ENCODE measurements at places on chromosomes 4 and X. TPM values are rescaled to one million over a fixed set of nuclear protein-coding genes. Genes with fewer than 3 reads are reported as not detected.

DNA sequence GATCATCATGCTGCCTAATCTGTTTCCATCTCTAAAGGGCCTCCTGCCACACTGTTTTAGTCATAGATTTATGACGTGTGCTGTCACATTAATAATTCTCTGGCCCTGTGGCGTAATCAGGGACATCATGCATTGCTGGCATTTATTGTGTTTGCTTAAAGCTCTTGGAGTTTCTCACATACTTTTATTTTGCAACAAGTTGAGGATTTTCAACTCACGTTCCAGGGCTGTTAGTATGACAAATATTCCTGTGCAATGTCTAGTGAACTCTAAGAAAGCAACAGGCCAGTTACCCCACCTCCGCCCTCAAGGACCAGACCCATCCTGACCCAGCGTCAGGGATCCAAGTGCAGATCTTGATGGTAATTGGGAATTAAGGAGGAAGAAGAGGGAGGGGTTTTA, 7.8 kb upstream of the PIGA start:
- DNase-seq, result no peak

DNA sequence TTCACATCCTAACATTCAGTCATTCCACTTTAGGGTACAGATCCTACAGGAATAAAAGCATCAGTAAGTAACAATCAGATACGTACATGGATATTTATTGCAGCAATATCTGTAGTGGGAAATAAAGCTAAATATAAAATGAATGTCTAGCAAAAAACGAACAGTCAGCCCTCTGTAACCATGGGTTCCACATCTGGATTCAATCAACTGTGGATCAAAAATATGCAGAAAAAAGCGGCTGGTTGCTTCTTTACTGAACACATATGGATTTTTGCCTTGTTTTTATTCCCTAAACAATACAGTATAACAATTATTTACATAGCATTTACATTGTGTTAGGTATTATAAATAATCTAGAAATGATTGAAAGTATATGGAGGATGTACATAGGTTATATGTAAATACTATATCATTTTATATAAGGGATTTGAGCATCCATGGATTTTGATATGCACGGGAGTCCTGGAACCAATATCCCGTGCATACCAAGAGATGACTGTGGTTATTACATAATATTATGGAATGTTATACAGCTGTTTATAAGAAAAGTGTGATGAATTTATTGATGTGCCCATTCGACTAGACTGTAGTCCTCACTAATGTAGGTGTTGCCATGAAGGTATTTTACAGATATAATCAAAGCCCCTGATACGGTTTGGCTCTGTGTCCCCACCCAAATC, 132.8 kb downstream of the ARHGEF9 start:
- no peak for DNase-seq

GRCh38 chrX:69100478-69100877, 64.8 kb downstream of the PJA1 start:
- DNase-seq, result no peak

DNA sequence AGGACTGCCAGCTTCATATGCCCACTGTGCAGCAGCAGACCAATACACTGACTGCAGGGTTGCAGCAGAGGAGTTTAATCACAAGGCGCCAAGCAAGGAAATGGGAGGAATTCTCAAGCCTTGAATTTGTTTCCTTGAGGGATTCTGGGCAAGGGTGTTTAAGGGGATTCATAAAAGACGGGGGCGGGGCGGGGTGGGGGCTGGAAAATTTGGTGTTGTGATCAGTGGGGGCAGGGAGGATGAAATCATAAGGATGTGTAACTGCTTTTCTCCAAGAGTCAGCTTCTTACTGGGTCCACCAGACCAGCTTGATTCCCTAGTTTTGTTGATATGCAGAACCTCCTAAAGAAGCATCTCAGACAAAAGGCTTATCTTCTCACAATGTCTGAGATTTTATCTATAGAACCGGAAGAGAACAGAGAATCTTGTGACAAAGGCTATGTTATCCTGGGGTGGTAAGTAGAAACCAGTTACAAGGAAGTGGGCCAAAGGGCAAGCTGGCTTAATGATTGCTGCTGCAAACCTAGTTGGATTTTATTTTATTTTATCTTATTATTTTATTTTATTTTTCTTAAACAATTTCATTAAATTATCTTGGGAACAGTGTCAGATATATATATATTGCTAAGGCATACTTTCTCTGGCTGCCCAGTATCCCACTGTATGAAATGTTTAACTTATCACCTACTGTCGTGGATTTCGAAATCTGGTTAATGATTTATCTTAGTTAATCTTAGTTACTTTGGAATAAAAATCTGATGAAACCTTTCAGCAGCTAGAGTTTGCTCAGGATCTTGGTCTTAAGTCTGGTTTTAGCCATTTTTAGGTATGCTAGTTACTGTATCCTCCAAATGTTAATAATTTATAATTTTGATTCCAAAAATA, 276.4 kb downstream of the RPA4 start:
- no peak for DNase-seq

- DNase-seq, result no peak
Measured at GRCh38 chrX:154411981-154412340, 622 bp downstream of the TAFAZZIN start.

- DNase-seq, result no peak
Measured at GRCh38 chrX:40201329-40201885, 103.6 kb upstream of the BCOR start.

GRCh38 chr4:83139514-83140156, 25.1 kb upstream of the PLAC8 start:
- DNase-seq, result no peak

GRCh38 chrX:78326401-78326800, 1.0 kb downstream of the CYSLTR1 start:
- no peak for DNase-seq

- no peak for DNase-seq
Measured at GRCh38 chr4:47974566-47974965, 41.9 kb downstream of the CNGA1 start.

DNA sequence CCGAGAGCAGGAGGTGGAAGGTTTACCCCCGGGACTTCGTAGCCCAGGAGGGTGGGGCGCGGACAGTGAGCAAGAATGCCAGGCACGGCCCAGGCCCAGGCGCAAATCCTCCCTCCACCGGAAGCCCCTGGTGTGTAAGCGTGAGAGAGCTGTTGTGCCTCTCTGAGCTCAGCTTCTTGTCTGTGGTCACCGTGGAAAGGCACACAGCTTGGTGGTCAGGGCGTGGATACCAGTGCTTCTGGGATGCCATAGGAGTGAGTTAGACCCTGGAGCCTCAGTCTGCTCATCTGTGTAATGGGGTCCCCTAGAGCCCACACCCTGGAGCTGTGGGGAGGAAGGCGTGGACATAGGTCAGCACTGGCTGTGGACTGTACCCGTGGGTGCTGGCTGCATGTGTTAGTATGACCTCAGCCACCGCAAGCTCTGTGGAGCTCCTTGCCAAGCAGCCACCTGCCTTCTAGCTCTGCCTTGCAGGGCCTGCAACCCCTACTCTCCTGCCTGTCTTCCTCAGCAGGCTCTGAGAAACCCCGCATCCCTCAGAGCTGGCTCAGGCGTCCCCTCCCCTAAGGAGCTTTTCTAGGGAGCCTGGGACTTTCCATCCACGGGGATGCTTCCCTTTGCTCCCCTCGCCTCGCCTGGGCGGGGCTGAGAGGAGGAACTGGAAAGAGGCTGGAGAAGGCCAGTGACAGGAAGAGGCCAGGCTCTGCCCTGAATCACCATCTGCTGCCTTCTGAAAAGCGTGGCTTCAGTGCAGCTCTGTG, 28.0 kb upstream of the AFAP1 start:
- no peak for DNase-seq

DNA sequence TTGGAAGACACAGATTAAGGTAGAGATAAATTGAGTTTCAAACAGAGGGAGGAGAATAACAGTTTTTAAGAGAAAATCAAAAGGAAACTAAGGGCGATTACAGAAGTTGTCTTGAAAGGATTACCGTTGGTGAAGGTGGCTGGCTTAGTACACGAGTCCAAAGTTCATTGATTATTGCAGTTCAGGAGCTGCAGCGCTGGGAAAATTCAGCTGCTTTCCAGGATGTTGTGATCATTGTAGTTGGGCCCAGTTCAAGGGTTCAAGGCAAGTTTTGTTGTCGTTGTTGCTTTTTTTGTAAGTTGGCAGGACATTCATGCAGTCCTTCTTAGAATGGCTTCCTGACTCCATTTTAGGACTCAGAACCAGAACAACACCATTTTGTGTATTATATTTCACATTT, 461.7 kb downstream of the RAPGEF2 start:
- no peak for DNase-seq

DNA sequence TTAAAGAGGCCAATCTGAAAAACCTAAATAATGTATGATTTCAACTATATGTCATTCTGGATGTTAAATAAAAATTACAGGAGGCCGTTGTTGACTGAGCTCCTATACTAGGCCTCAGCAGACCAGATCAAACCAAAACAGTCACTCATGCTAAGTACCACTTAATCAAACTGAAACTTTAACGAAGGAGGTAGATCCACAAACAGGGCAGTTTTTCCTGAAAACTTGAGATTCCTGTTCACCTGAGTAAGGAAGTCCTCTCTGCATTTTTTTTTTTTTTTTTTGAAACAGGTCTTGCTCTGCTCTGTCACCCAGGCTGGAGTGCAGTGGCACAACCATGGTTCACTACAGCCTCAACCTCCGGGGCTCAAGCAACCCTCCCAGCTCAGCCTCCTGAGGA, 27.7 kb downstream of the MANBA start:
- no peak for DNase-seq

GRCh38 chrX:46330981-46331380, 214.2 kb downstream of the ZNF674 start:
- no peak for DNase-seq

GRCh38 chr4:46581677-46582076, 191.7 kb upstream of the GABRA2 start:
- no peak for DNase-seq

GRCh38 chr4:144645102-144645630, 790 bp upstream of the HHIP start:
- no peak for DNase-seq

DNA sequence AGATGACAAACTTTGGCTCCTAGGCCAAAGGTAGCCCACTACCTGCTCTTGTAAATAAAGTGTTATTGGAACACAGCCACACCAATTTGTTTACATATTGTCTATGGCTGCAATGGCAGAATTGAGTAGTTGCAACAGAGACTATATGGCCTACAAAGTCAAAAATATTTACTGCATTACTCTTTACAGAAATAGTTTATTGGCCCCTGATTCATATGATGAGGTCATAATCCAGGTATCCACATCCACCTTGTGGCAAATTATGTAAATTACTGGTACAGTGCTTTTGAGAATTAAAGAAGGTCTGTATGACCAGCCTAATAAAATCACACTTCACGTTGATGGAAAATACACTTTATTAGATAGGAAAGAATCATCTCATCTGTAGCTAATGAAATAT, 337.0 kb upstream of the DDX53 start:
- DNase-seq, result no peak

DNA sequence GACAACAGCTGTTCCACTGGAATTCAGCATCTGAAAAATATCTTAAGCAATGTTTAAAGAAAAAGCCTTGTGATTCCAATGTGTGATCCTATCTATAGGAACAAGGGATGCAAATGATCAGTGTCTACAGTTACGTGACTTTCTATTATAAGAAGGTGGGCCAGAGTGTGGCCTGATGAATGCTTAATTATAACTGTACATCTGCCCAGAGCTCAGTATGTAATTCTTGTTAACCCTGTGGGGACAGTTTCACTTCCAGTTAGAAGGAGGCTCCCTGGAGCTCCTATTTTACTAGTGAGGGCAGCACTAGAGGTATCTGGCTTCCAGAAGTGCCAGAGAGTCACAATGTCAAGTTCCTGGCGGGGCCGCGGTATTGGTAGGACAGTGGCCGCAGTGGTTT, 288.5 kb downstream of the USP46 start:
- no peak for DNase-seq

- no peak for DNase-seq
Measured at GRCh38 chr4:78031417-78031950, 25.6 kb upstream of the FRAS1 start.

- no peak for DNase-seq
Measured at GRCh38 chrX:68252664-68253063, 180.6 kb downstream of the OPHN1 start.

DNA sequence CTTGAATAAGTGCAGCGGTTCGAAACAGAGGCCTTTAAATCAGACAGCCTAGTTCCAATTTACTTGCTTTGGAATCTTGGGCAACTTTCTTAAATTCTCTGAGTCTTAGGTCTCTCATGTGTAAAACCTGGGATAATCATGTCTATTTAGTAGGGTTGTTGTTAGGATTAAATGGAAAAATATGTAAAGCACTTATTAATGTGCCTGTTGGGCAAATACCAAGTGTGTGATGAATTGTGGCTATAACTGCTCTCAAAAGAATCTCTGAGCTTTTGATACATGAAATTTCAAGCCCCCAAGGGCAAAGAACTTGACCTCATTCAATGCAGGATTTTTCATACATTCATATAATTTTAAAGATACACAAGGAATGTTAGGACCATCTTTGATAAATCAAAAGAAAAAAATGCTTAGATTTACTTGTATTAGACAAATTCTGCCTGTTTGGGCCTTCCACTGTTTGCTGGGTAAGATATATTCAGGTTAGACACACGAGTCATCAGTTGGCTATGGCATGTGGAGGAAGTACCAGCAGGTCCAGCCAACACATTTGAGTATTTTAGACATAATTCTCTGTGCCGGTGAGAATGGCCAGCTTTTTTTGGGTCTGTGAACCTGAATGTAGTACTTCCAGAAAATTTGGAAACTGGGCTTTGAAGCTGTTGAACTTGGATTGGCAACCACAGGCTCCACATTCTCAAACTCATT, 241.4 kb upstream of the CNKSR2 start:
- DNase-seq, result no peak

DNA sequence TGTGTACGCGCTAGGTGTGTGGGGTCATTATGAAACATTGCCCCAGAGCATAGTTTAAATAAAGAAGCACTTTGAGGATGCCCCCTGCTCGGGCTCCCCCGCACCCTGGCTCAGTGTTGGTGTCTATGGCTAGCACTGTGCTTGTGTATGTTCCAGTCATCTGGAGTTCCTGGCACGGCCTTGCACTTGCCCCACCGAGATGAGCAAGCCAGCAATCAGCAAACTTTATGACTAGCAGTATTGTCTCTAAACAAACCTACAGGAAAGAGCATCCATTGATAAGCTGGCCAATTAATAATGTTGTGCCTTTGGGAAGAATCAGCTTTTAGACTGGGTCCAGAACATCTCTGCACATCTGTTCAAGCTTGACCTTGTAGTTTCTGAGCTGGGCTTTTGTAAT, 707 bp upstream of the SHROOM4 start:
- DNase-seq, result no peak

SATL1 gene
- polyA plus RNA-seq, result 0.60 TPM

HDX gene
- 5.8 TPM for polyA plus RNA-seq

CENPI gene
- 8.4 TPM for polyA plus RNA-seq

BTC gene
- 5.7 TPM for polyA plus RNA-seq

CD99 gene
- 193 TPM for polyA plus RNA-seq

MTMR8 gene
- 2.0 TPM for polyA plus RNA-seq

CDX4 gene
- polyA plus RNA-seq, result not detected

COL4A5 gene
- 138 TPM for polyA plus RNA-seq

FOXO4 gene
- 25.6 TPM for polyA plus RNA-seq

ADH6 gene
- 31.8 TPM for polyA plus RNA-seq

ARHGAP24 gene
- 139 TPM for polyA plus RNA-seq

EIF4E gene
- polyA plus RNA-seq, result 108 TPM

CTAG1A gene
- not detected for polyA plus RNA-seq

MAB21L2 gene
- polyA plus RNA-seq, result not detected

AKAP14 gene
- polyA plus RNA-seq, result 0.29 TPM
